Activated CD4-positive, alpha-beta T cell treated with anti-CD3 and anti-CD28 coated beads for 36 hours (primary cell): ENCODE measurements at places on chromosomes 4 and X. TPM values are rescaled to one million over a fixed set of nuclear protein-coding genes. Genes with fewer than 3 reads are reported as not detected.

The TCEAL2 gene
- total RNA-seq: 0.28 TPM

The ARSJ gene
- 0.05 TPM for total RNA-seq

The SUPT20HL1 gene
- total RNA-seq: not detected

The NLGN4X gene
- total RNA-seq: 0.21 TPM

The TRIM60 gene
- not detected for total RNA-seq

The RBM47 gene
- total RNA-seq: 4.4 TPM

The SLC7A11 gene
- total RNA-seq: 4.4 TPM

The FGFBP1 gene
- not detected for total RNA-seq

The FRAS1 gene
- total RNA-seq: not detected

The TENM3 gene
- not detected for total RNA-seq

The SHROOM4 gene
- not detected for total RNA-seq

DNA sequence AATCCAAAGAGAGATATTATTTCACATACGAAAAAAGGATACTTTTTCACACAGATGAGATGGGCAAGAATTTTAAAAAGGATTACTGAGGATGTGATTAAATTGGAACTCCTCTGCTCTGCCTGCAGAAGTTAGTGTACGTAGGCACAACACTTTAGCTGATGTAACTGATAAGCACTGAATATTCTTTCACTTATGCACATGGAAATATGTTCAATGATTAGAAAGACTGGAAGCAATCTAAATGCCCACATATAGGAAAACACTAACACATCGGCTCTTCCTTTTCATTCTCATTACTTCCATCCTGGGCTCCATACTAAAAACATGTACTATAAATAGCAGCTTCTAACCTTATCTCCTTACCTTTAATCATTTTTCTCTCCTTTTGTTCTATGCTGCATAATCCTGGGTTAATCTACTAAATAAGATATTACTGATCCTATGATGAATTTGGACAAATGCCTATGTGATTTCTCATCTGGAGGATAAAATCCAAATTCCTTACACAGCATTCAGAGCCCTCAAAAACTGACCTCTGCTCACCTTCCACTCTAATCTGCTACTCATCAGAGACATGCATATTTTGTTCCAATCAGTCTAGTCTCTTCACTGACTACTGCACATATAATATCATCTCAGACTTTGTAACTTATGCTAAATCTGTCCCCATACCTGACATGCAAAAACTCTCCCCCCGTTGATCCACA, 197.8 kb downstream of the PDGFC start:
- DNase-seq: no peak

DNA sequence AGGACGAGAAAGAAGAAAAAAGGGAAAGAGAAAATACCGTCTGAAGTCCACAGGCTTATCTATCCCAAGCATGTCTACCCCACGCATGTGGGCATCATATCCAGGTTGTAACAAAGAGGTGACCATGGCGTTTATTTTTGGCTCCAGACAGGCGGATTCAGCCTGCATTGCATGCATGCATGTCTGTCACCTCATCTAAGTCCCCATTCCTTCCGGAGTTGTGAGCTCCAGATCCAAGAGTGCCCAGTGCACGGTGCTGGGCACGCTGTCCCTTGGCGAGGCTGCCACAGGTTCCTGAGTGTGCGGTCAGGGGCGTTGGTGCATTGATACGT, 905 bp upstream of the GALNTL6 start:
- no peak for DNase-seq

DNA sequence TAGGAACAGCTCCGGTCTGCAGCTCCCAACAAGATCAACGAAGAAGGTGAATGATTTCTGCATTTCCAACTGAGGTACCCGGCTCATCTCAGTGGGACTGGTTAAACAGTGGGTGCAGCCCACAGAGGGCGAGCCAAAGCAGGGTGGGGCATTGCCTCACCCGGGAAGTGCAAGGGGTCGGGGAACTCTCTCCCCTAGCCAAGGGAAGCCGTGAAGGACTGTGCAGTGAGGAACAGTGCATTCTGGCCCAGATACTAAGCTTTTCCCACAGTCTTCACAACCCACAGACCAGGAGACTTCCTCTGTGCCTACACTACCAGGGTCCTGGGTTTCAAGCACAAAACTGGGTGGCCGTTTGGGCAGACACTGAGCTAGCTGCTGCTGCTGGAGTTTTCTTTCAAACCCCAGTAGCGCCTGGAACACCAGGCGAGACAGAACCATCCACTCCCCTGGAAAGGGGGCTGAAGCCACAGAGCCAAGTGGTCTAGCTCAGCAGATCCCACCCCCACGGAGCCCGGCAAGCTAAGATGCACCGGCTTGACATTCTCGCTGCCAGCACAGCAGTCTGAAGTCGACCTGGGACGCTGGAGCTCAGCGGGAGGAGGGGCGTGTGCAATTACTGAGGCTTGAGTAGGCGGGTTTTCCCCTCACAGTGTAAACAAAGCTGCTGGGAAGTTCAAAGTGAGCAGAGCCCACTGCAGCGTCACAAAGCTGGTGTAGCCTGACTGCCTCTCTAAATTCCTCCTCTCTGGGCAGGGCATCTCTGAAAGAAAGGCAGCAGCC, 84.6 kb downstream of the THOC2 start:
- DNase-seq: peak; percentile 41

DNA sequence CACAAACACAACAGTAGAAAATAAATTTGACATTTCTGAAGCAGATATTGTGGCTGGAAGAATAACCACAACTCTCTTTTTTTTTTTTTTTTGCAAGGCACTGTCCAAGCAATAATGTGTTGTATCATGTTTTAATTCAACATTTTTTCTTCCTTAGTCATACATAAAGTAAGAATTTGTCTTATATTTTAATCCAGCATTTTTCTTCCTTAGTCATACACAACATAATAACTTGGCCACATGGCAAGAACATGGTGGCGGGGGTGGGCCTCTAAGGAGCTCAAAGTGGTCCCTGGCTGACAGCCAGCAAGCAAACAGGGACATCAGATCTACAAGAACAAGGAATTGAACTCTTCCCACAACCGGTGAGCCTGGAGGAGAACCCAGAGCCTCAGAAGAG, 20.2 kb downstream of the FBXW7 start:
- DNase-seq: no peak

DNA sequence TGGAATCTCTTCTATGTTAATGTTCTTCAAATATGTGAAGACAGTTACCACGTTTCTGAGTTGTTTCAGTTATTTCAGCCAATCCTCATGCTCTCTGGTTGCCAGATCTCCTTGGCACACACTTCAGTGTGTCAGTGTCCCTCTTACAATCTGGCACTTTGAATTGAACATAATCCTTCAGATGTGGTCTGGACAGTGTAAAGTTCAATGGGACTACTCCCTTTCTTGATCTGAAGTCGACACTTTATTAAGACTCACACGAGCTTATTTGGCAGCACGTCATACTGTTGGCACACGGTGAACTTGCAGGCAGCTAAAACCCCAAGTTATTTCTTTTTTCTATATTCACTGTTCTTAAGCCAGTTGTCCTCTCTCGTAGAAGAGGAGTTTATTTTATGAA, 28.2 kb downstream of the ARSJ start:
- DNase-seq: no peak

- DNase-seq: no peak
Observed at GRCh38 chr4:66688674-66689073, 856.6 kb downstream of the CENPC start.

- peak; percentile 41 for DNase-seq
Observed at GRCh38 chrX:574251-574650, 56.3 kb upstream of the SHOX start.

DNA sequence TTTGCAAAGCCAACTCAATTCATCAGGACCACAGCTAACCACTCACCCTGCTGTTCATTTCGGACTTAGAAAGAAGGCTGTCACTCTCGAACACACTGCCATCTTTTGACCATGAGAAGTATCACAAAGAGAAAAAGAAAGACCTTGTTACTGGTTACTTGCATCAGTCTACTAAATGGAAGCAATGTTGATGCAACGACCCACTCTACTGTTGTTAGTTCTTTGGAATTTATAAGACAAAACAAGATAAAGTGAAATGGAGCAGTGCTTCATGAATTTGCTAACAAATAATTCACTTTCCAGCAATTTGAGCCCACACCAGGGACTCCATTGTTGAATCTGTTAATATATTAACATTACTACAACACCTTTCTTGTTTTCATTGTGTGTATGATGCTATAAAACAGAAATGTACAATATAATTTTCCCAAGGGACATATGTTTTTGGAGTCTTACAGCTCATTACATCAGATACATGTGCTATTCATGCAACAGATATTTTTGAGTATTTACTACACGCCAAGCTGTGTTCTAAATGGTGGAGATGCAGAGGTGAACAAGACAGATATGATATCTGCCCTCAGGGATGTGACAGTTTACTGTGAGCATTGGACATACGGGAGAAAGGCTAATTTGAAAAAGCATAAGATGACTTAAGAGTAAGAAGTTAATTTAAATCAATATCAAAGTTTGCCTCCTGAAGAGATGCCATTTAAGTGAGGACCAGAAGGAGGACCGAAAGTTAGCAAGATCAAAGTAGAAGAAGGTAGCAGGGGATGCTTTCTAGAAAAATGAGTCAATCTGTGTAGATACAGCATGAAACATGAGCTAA, 87.2 kb downstream of the AREG start:
- DNase-seq: peak; percentile 20

GRCh38 chrX:45344594-45344993, 143.9 kb upstream of the DIPK2B start:
- DNase-seq: no peak

DNA sequence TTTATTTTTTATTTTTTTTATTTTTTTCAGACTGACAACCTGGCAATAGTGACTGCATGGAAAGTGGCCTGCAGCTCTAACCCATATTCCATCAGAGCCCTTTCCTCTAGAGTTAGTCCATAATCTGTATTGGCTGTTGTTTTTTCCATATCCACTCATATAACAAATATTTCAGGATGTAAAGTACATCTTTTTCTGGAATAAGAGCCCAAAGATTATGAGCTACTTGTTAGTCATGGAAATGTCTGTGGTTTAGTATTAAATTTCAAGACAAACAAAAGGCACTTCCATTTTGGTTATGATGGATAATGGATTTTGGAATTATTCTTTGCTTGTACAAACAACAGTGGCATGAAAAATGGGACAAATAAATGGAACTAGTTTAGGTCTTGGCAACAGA, 296.0 kb upstream of the HS3ST1 start:
- no peak for DNase-seq

- DNase-seq: no peak
Observed at GRCh38 chr4:42235304-42236021, 83.0 kb upstream of the BEND4 start.

- no peak for DNase-seq
Observed at GRCh38 chrX:126164689-126165400, 1.2 kb downstream of the DCAF12L2 start.

DNA sequence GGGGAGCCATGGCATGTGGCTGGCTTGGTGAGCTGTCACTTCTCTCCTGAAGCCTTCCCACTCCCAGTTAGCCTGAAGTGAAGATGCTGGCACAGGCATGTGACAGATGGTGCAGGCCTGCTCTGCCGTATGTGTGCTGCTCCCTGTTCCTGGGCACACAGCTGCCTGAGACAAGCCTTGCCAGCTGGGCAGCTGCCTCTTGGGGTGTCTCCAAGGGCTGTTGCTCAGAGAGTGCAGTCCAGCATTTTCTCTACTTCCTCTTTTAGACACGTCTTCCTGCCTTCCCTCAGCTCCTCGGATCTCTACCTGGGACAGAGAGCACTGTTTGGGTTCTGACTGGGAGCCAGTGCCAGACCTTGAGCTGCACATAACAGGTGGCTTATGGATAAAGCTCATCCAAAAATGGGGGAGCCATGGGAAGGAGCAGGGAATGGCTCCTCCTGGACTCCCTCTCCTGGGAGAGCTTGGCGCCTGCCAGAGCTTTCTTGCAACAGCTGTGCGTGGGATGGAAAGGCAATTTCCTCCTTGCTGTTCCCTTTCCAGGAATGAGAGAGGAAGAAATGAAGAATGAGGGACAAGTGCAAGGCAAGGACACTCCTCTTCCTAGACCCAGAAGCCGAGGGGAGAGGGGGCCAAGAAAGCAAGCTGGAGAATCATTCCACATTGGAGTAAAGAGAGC, 132.9 kb downstream of the MSL3 start:
- DNase-seq: no peak

- no peak for DNase-seq
Observed at GRCh38 chr4:106607558-106607957, 239.0 kb upstream of the GIMD1 start.

GRCh38 chrX:13102636-13103035, 58.2 kb upstream of the FAM9C start:
- no peak for DNase-seq
